A549 treated with CpdA at 1 μM for 4 hours (cell line): ENCODE measurements at places on chromosomes 11 and 22. TPM values are rescaled to one million over a fixed set of nuclear protein-coding genes. Genes with fewer than 3 reads are reported as not detected.

HEPHL1 gene
- total RNA-seq = not detected in 5 replicates

KLHDC7B gene
- 0.02 to 0.05 TPM (median 0.05 TPM) in 3 of 5 replicates, not detected in the others for total RNA-seq

RBMXL2 gene
- not detected in 5 replicates for total RNA-seq

EHF gene
- total RNA-seq = 0.12 to 0.70 TPM (median 0.61 TPM) in 5 replicates

POU2AF3 gene
- 0.37 to 0.86 TPM (median 0.61 TPM) in 5 replicates for total RNA-seq

KLHL35 gene
- total RNA-seq = 0.64 to 1.4 TPM (median 1.1 TPM) in 5 replicates
